Activated naive CD8-positive, alpha-beta T cell treated with anti-CD3 and anti-CD28 coated beads for 36 hours (primary cell): ENCODE measurements at places on chromosomes 6 and 20. TPM values are rescaled to one million over a fixed set of nuclear protein-coding genes. Genes with fewer than 3 reads are reported as not detected.

DNA sequence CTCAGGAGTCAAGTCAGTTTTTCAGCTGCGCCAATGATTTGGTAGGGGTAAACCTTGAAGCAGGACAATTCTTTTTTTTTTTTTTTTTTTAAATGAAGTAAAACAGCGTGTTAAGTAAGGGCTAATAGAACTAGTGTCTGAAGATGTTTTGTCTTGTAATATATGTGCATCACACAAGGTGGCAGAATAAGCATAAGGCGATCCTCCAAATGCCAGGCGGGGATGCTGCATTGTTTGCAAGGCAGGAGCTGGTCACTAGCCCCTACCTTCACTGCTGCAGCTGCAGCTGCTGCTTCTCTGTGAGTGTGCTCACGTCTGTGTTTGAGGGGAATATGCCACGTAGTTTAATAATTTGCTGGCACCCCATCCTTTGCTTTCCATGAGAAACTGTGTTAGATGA is 272.7 kb upstream of the MAP3K7 start:
- DNase-seq = no peak

- DNase-seq = no peak
Measured at GRCh38 chr6:166969390-166970002, 13.1 kb upstream of the RNASET2 start.

The MUC22 gene
- not detected for total RNA-seq

The MOCS1 gene
- total RNA-seq = 4.1 TPM

The BMP7 gene
- total RNA-seq = not detected
